ENCODE measurements at places on chromosomes 12 and 14. TPM values are rescaled to one million over a fixed set of nuclear protein-coding genes. Genes with fewer than 3 reads are reported as not detected.

DNA sequence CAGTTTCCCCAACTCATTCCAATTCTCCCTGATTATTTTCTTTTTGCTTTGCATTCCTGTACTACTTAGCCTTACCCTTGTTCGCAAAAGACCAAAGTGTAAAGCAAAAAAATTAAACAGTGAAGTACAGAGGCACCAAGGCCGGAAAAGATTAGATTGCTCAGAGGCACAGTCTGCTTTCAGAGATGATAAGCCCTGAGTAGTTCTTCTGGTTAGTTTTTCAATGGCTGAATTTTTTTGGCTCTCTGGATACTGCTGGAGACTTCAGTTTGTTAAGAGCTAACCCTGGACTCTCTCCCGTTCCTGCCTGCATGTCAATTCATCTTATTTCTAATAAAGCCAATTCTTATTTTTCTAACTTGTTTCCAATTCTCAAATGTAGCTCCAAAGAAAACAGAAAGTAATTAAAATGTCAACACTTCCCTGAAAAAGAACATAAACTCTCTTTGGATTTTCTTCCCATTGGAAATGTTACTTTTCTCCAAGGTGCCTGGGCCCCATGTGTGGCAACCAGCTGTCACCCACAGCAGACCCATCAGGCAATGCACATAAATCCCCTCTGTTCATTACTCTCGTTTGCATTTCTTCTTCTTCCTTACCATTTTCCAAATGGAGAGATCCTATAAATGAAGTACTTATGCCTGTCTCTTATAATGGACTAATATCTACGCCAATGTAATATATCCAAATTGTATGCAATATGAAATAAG lies 142.8 kb downstream of the BTG1 start:
- H3K36me3 ChIP-seq, result no peaks in the 10 kb centered on the region
- no peak overlapping the region for H3K4me3 ChIP-seq
- no peak for DNase-seq
- H3K27ac ChIP-seq, result no peak overlapping the region

DNA sequence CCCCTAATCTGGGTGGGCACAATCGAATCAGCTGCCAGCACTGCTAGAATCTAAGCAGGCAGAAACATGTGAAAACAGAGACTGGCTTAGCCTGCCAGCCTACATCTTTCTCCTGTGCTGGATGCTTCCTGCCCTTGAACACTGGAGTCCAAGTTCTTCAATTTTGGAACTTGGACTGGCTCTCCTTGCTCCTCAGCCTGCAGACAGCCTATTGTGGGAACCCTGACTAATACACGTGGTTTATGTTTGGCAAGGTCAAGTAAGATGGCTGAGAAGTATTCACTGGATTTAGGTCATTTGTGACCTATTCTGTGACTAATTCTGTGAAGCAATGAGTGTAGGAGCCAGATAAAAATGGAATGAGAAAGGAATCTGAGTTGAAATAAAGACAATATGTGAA lies 11.0 kb downstream of the GPR135 start:
- H3K27me3 ChIP-seq, result no peaks in the 10 kb centered on the region
- H3K4me1 ChIP-seq, result no peaks in the 10 kb centered on the region
- no peak overlapping the region for H3K4me3 ChIP-seq
- peaks cover 34% of the 10 kb centered on the region for H3K36me3 ChIP-seq
- H3K27ac ChIP-seq, result no peak overlapping the region

GRCh38 chr14:32761381-32761968 lies 177.2 kb upstream of the NPAS3 start:
- H3K27me3 ChIP-seq, result no peaks in the 10 kb centered on the region
- no peaks in the 10 kb centered on the region for H3K4me1 ChIP-seq
- no peak for DNase-seq
- no peaks in the 10 kb centered on the region for H3K36me3 ChIP-seq

- no peaks in the 10 kb centered on the region for H3K36me3 ChIP-seq
- no peak for DNase-seq
- H3K4me3 ChIP-seq, result no peak overlapping the region
- H3K4me1 ChIP-seq, result peaks cover 3% of the 10 kb centered on the region
- no peaks in the 10 kb centered on the region for H3K27me3 ChIP-seq
- H3K27ac ChIP-seq, result no peak overlapping the region
These were observed 700 bp downstream of the OR11G2 start for GRCh38 chr14:20191396-20191795.

GRCh38 chr14:21055432-21056117 lies 2.0 kb upstream of the RNASE8 start:
- H3K4me3 ChIP-seq, result no peak overlapping the region
- H3K27me3 ChIP-seq, result no peaks in the 10 kb centered on the region
- H3K4me1 ChIP-seq, result no peaks in the 10 kb centered on the region
- H3K27ac ChIP-seq, result no peak overlapping the region

- DNase-seq, result no peak
- H3K4me3 ChIP-seq, result no peak overlapping the region
- no peak overlapping the region for H3K27ac ChIP-seq
- no peaks in the 10 kb centered on the region for H3K36me3 ChIP-seq
- H3K27me3 ChIP-seq, result no peaks in the 10 kb centered on the region
These were observed 83.9 kb downstream of the STXBP6 start for GRCh38 chr14:24965934-24966578.

GRCh38 chr14:49493557-49493956 lies 92.6 kb downstream of the RPS29 start:
- no peaks in the 10 kb centered on the region for H3K36me3 ChIP-seq
- DNase-seq, result no peak
- H3K27ac ChIP-seq, result no peak overlapping the region

GRCh38 chr14:28630100-28630499 lies 136.5 kb upstream of the FOXG1 start:
- no peak for DNase-seq
- no peak overlapping the region for H3K27ac ChIP-seq
- no peaks in the 10 kb centered on the region for H3K36me3 ChIP-seq
- H3K4me1 ChIP-seq, result no peaks in the 10 kb centered on the region

- H3K4me3 ChIP-seq, result peak overlapping the region; percentile 85
- peaks cover 65% of the 10 kb centered on the region for H3K4me1 ChIP-seq
- no peak for DNase-seq
- 0 out of 2 replicates have a peak, but pooled peaks cover 5% of the 10 kb centered on the region for H3K36me3 ChIP-seq
These were observed 4.6 kb downstream of the PAWR start for GRCh38 chr12:79686171-79686570.

DNA sequence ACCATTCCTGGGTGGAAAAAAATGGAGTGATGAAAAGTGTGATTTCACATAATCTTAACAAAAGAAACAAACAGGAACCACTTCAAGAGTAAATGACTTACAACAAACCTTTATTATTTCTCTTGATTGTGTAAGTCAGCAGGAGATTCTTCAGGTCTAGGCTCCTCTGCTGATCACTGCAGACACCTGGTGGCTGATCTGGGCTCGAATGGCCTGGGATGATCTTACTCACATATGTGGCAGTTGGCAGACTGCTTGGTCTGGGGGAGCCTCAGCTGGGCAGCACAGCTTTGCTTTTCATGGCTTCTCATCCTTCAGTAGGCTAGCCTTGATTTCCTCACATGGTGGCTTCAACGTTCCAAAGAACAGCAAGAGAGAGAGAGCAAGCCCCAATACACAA lies 215.4 kb upstream of the PRICKLE1 start:
- H3K27ac ChIP-seq, result no peak overlapping the region
- no peaks in the 10 kb centered on the region for H3K36me3 ChIP-seq
- no peaks in the 10 kb centered on the region for H3K4me1 ChIP-seq
- no peak overlapping the region for H3K4me3 ChIP-seq
- DNase-seq, result no peak

- no peak overlapping the region for H3K27ac ChIP-seq
- H3K27me3 ChIP-seq, result no peaks in the 10 kb centered on the region
- no peak overlapping the region for H3K4me3 ChIP-seq
- DNase-seq, result no peak
These were observed 6.2 kb downstream of the LIMA1 start for GRCh38 chr12:50276912-50277671.

DNA sequence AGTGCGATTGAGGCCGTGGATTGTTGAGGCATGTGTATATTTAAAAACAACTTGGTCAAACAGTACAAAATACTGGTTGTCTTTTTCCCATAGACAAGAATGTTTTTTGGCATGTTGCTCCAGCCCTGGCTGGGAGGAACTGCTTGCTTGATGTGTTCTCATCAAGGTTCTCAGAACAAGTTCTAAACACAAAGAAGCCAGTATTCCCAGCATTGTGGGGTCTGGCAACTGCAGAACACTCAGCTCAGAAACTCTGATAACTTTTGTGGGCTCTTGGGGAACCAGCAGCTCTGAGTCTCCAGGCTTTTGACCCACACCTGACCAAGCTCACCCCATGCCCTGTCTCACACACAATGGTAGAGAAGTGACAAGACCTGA lies 27.1 kb upstream of the DICER1 start:
- no peaks in the 10 kb centered on the region for H3K4me1 ChIP-seq
- H3K27me3 ChIP-seq, result no peaks in the 10 kb centered on the region
- H3K4me3 ChIP-seq, result no peak overlapping the region
- H3K27ac ChIP-seq, result no peak overlapping the region

- H3K4me1 ChIP-seq, result no peaks in the 10 kb centered on the region
- H3K36me3 ChIP-seq, result no peaks in the 10 kb centered on the region
- no peak for DNase-seq
- H3K4me3 ChIP-seq, result no peak overlapping the region
These were observed 120.1 kb upstream of the FZD10 start for GRCh38 chr12:130041983-130042812.

DNA sequence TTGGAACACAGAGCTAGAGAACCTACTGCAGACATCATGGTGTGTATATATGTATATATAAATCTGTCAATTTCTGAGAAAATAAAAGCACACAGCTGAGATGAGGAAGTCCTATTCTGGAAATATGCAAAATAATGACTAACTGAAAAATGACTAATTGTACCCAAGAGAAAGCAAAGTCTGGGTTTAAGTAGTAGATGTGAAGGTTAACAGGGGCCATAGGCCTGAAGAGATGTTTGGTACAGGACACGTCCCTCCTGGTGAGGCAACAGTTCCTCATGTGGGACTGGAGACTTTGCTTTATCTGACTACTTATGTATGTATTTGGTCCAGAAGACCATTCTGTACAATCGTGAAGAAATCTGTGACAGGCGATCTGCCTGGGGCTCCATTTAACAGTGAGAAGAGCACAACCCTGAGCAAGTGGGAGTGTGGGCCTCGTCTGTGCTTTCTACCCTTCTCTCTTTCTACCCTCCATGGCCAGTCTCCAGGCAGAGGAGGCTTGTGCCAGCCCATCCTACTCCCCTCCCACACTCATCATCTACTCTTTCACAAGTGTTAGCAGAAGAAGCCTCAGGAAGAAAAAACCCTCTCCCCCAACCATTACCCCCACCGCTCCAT lies 67.5 kb downstream of the SLC41A2 start:
- H3K36me3 ChIP-seq, result no peaks in the 10 kb centered on the region
- peak; percentile 72 for DNase-seq
- no peak overlapping the region for H3K27ac ChIP-seq
- no peak overlapping the region for H3K4me3 ChIP-seq
- peaks cover 19% of the 10 kb centered on the region for H3K4me1 ChIP-seq

- DNase-seq, result no peak
- H3K36me3 ChIP-seq, result no peaks in the 10 kb centered on the region
- no peak overlapping the region for H3K27ac ChIP-seq
- H3K4me3 ChIP-seq, result no peak overlapping the region
- no peaks in the 10 kb centered on the region for H3K27me3 ChIP-seq
- H3K4me1 ChIP-seq, result peaks cover 4% of the 10 kb centered on the region
These were observed 20.0 kb upstream of the HHIPL1 start for GRCh38 chr14:99624971-99625370.

DNA sequence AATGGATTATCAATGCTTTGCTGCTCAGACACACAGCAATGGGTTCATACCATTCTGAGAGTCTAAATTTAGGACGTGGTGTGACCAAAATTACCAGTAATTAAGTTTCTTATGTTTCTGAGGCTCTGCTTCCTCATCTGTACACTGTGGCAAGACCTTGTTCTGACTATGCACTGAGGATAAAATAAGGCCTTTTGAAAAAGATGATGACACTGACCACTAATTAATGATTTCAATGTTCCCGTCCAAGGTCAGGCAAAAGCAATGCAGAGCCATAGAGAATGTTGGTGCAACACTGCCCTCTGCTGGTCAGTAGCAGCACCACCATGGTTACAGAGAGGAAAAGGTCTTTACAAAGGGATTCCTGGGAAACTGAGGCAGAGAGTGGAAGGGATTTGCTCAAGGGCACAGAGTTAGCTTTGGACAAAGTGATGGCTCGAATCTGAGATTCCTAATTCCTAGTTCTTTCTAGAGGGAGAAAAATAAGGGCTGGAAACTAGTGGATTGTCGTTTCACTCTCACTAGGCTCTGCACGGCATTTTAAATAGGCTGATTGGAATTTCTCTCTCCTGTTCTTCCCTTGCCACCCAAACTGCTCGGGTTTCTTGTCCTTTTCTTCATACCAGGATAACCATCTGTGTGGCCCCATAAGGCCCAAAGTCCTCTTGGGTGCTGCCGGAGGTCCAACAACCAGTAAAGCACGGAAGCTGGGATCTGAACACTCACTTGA lies 22.3 kb upstream of the P2RX7 start:
- peak; percentile 86 for DNase-seq
- no peaks in the 10 kb centered on the region for H3K36me3 ChIP-seq
- no peak overlapping the region for H3K27ac ChIP-seq

DNA sequence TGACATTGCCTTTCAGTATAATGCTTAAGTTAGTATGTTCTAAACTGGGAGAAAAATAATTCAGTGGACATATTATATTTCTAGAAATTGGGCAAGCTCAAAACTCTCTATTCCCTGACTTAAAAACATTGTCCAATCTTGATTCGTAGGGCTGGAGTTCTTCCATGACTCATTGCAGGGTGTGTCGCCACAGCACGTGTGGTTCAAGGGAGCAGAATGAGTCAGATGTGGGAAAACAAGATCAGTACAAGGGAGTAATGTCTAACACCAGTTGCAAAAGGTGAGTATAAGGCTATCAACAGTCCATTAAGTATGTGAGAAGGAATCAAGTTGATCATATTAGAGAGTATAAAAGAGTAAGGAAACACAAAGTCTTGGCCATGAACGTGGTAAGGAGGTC lies 887.0 kb downstream of the TMTC2 start:
- H3K36me3 ChIP-seq, result no peaks in the 10 kb centered on the region
- no peak overlapping the region for H3K27ac ChIP-seq
- H3K4me3 ChIP-seq, result no peak overlapping the region
- no peaks in the 10 kb centered on the region for H3K27me3 ChIP-seq
- no peaks in the 10 kb centered on the region for H3K4me1 ChIP-seq
- DNase-seq, result no peak

DNA sequence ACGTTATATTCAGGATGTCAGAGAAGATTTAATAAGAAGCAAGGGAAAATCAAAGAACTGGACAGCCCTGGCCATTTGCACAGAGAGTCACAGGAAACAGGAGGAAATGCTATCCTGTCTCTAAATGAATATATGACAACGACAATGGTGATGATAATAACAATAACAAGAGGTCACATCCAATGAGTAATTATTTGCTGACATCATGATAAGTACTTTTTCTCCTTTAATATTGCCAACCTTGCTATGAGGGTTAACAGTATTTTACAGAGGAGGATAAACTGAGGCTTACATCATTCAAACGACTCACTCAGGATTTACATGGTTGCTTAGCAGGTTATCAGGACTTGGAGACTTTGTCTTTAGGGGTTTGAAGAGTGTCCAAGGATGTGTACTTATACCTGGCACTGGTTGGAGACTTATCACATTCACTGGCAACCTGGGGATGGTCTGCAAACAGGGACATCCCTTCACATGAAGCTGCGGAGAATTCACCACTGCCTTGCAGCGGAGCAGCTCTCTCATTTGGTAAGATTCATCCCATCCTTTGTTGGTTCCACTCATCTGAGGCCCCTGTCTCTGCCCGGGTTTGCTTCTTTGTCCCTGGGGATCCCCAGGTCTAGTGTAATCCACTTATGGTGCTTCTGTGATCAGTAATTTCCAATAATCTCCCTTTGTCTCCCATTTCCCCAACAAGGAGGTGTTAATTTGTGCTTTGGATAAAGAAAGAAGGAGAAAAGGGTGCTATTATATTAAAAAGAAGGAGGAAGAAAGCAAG lies 637.8 kb downstream of the BCL11B start:
- no peak overlapping the region for H3K4me3 ChIP-seq
- no peak overlapping the region for H3K27ac ChIP-seq
- H3K36me3 ChIP-seq, result no peaks in the 10 kb centered on the region
- no peaks in the 10 kb centered on the region for H3K4me1 ChIP-seq

The LRRC43 gene
- total RNA-seq, result not detected

The GLT8D2 gene
- total RNA-seq, result not detected

The SLC6A12 gene
- total RNA-seq, result not detected
